ENCODE measurements at places on chromosomes 11 and 22.

GRCh38 chr11:17405232-17406005 is 17.0 kb upstream of the KCNJ11 start:
- DNase-seq: no peak

GRCh38 chr11:125348674-125349309 is 147.3 kb downstream of the FEZ1 start:
- DNase-seq: peak; percentile 37

DNA sequence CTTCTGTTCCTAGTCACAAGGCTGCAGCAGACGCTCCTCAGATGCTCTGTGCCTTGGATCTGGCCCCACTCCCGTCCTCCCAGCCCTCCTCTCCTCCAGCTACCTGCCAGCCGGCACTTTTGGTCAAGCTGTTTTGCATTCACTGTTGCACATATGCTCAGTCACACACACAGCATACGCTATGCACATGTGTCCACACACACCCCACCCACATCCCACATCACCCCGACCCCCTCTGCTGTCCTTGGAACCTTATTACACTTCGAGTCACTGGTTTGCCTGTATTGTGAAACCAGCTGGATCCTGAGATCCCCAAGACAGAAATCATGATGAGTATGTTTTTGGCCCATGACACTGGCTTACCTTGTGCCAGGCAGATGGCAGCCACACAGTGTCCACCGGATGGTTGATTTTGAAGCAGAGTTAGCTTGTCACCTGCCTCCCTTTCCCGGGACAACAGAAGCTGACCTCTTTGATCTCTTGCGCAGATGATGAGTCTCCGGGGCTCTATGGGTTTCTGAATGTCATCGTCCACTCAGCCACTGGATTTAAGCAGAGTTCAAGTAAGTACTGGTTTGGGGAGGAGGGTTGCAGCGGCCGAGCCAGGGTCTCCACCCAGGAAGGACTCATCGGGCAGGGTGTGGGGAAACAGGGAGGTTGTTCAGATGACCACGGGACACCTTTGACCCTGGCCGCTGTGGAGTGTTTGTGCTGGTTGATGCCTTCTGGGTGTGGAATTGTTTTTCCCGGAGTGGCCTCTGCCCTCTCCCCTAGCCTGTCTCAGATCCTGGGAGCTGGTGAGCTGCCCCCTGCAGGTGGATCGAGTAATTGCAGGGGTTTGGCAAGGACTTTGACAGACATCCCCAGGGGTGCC is 109.8 kb downstream of the BCR start:
- peak; percentile 30 for DNase-seq

- peak; percentile 18 for DNase-seq
Observed at GRCh38 chr11:64268893-64269539, 15.4 kb downstream of the BAD start.

DNA sequence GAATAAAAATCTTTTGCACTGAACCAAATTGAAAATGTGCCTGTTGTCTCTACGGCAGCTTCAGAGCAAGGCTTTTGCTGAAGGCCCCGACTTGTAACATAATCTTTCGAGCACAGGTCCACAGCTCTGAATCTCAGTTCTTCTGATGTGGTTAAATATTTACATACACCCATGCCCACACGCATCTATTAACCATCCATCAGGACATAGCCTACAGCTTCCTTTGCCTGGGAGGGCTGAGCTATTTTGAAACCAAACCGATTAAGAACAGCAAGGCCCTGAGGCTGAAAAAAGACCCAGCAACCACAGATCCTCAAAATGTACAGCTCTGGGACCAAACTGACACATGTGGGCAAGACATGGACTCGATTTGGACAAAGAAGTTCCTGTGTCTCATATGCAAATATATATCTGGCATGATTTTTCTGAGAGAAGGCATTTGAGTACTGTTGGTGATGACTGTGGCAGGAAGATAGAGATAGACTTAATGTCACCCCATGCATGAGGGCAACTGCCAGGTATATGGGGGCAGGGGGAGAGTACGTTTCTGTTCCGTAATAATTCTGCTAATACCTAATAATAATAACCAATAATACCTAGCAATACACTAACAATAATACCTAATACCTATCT is 322.7 kb upstream of the PLET1 start:
- no peak for DNase-seq

- DNase-seq: peak; percentile 23
Observed at GRCh38 chr11:73729594-73730206, 31.2 kb downstream of the RAB6A start.

DNA sequence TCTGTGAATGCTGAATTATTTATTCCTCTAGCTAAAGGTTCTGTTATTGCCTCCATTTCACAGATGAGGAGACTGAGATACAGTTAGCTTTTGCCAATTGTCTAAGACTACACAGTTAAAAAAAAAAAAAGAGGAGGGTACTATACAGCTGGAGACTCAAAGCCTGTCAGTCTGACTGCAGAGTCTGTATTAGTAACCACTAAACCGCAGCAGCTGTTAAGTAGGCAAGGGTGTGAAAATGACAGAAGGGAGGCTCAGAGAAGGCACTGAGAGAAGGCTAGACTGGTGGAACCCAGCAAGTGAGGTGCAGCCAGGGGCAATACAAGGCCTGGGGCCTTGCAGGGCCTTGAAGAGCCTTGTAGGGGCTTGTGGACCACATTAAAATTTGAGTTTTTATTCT is 181.2 kb downstream of the CSNK2A3 start:
- no peak for DNase-seq

GRCh38 chr22:49786976-49787706 is 40.5 kb downstream of the BRD1 start:
- no peak for DNase-seq

- DNase-seq: no peak
Observed at GRCh38 chr11:120186774-120187591, 23.8 kb upstream of the OAF start.
